MV-4-11 (cell line): ENCODE measurements at places on chromosomes 4 and X.
A peak's percentile ranks its signal among the peaks of the same experiment; 100 is the strongest.

DNA sequence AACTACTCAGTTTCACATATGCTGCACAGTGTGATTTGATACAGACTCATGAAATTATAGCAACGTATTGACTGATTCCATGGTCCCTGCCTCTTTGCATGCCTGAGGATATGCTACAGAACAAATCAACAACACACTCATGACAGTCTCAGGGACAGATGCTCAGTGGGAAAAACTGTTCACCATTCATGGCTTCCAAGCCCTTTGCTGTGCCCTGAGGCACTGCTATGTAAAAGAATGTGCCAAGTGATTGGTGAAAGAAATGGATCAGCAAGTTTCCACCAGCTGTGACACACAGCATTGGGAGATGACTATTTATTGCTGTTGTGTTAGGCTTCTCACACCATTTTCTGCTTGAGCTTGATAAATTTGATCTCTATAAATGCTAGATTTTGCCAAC, 825.6 kb upstream of the INTU start:
- DNase-seq, result no peak

- no peak for DNase-seq
These were observed 13.4 kb upstream of the ADH4 start for GRCh38 chr4:99157478-99157935.

DNA sequence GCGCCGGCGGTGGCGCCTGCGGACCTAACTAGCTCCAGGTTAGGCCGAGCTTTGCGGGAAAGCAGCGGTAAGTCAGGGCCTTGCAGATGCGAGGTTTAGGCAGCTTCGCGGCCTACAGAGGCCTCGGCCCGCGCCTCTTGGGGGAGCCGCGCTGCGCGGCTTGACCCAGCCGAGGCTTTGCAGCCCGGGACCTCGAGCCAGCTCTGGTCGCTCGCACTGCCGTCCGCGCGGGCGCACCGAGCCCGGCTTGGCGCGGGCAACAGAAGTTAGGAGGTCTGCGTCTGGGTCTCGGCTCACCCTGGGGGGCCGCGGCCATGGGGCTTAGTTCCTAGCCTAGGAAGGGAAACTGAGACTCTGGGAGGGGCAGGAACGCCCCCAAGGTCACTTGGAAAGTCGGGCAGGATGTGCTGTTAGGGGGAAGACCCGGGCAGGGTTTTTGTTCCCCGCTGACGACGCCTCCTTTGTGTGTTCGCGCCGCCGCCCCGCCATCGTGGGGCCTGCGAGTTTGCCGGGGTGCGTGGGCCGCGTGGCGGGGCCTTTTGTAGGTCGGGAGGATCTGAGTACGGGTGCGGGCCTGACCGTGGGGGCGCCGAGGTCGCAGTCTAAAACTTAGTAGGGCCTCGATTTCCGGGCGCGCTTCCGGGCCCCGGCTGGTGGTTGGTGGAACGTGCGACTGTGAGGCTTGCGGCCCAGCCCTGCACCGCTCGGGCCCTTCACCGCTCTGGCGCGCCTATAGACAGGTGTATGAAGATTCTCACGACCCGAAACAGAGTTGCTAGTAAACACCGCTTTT, 482 bp downstream of the RNF4 start:
- DNase-seq, result peak; percentile 32

GRCh38 chr4:94171616-94172015, 36.0 kb upstream of the SMARCAD1 start:
- peak; percentile 50 for DNase-seq

GRCh38 chrX:42673301-42673810, 104.6 kb downstream of the PPP1R2C start:
- no peak for DNase-seq

DNA sequence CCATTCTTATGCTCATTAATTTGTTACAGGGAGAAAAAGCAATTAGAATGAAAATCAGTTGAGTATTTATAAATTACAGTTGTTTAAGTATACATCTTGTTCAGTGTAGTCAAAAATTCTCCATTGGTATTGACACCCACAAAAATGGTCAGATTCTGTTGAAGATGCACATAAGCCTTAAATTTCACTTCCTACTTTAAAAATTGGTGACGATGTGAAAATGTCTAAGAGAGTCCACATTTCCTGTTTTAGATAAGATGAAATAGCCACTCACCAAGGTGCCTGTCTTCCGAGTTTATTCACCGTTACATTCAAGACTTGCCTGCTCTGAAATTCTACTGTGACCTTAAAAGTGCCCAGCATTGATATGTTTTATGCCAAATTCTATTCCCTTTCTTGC, 93.6 kb downstream of the GPR143 start:
- DNase-seq, result peak; percentile 67

- DNase-seq, result no peak
These were observed 15.2 kb downstream of the PRKG2 start for GRCh38 chr4:81199831-81200230.

GRCh38 chrX:135302269-135302873, 6.9 kb upstream of the ETDC start:
- DNase-seq, result no peak

DNA sequence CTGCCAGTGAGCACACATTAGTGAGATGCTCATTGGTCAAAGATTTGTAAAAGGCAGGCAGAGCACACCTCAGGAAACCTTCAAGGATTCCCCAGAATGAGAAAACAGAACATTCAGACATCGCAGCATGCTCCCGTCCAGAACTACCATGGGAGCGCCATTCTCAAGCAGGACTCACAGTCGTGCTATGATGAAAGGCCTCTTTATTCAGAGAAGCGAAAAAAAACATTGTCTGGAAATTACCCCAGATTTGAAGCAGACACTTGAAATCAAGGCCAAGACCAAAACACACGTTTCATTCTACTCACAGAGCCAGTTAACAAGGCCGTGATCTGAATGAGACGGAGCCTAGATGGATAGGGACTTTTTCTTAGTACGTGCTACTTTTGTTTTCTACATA, 961.8 kb upstream of the TENM3 start:
- DNase-seq, result no peak

- no peak for DNase-seq
These were observed 36.7 kb downstream of the QRFPR start for GRCh38 chr4:121344098-121344497.

DNA sequence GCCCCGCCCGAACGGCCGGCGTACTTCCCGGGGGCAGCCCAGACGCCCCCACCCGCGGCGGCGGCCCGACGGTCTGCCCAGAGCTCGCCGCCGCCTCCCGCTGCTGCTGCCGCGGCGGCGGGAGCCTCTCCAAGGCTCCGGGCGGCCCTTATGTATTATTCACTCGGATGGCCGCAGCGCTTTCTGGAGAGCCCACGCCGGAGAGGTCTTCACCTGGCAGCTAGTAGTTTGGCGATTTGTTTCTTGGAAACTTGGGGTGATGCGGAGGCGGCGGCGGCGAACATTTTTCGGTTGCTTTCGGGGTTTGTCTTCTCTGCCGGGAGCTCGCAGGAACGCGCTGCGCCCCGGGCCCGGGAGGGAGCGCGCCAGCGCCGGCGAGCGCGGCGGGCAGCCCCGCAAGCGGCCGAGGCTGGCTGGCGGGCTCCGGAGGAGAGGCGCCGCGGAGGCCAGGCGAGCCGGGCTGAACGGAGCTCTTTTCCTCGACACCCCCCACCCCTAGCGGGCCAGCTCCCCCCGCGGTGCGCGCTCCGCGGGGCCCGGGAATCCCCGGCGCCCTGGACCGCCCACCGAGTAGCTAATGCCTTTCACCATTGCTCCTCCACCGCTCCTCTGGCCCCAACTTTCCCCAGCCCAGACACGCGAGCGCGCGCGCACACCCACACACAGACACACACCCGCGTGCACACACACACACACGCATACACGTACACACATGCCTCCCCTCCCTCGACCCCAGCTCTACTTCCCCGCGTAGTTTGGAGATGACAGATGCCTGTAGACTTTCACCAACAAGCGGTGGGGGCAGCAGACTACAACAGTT, 113.5 kb downstream of the DHX15 start:
- DNase-seq, result no peak

DNA sequence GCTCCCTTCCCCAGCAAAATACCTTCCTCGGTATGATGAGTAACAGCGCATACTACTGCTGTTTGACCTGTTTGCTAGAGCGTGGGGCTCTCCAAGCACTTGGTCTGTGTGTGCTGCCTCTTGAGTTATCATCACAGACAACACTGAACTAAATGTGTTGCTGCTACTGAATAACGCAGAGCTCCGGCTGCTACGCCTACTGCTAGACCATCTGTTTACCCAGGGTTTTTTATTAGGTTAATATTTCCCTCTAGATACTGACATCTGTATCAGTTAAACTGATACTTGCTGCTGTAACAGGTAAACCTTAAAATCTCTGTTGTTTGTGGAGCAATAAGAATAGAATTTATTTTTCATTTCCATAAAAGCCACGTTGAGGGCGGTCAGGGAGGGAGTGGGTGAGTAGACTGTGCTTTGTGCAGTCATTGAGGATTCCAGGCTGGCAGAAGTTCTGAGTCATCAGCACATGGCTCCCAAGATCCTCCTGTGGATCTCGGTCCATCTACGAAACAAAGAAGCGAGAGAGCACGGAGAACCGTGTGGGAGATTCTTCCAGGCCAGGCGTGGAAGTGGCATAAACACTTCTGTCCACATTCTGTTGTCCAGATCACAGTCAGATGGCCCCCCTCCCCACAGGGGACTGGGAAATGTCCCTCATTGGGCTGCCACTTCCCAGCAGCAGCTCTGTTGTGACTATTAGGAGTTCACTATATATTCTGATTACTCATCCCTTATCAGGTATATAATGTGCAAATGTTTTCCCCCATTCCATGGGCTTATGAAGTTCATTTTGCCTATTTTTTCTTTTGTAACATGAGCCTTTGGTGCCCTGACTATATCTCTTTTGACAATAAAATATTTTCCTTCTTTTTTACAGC, 14.1 kb downstream of the GRK4 start:
- no peak for DNase-seq

DNA sequence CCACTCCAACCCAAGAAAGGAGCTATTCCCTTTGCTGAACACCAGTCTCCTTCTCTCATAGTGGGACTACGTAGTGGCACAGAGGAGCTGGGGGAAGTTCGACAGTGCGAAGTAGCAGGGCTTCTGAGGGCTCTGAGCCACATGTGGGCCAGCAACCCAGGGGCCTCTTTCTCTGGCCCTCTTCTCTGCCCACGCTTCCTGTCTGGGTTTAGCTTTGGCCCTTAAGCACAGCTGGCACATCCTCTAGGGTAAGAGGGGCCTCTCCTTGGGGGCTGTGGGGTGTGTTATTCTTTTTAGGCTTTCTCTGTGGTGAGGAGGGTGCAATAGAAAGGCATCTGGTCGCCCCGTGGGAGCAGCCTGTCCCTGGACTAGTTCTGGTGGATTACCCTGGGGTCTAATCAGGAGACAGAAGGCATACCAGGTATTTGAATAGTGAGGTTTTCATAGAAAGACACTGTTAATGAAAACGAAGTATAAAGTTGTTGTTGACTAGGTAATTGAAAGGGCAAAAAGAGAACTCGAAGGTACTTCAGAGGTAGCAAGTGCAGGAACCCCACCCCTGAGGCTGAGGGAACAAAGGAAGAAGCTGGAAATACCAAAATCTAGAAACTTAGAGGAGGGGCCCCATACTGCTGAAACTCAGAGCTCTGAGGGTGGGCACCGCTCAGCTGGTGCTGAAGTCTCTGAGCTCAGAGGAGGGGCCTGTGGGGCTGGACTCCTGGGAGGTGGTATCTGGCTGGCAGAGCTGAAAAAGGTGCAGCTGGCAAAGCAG, 151.9 kb upstream of the RPS6KA3 start:
- peak; percentile 60 for DNase-seq

GRCh38 chrX:108198420-108198819, 106.8 kb downstream of the ATG4A start:
- no peak for DNase-seq

DNA sequence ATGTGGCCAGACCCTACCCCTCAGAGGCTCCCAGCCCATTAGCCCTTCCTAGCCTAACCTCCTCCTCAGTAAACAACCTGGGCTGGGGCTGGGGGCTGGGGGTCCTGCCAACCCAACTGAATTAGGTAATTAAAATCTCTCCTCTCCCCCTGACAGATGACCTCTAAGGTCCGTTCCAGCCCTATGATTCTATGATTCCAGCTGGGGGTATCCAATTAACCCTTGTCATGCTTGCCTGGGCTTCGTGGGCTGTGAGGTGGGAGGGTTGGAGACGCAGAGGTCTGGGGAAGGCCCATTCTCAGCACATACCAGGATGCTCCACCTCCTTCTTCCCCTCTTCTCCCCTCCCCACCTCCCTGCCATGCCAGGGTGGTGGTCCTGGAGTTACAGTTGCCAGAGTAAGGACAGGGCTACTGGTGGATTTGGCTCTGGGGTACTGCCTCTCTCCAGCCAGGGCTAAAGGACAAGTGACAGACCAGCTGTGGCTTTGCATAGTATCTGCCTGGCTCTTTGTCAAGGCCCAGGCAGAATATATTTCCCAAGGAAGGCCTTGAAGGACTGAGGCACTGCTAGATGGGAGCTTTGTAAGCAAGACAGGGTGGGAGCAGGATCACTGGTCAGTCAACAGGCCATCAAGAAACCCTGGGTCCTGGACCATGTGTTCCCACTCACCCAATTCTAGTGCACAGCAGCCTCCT, 82.1 kb downstream of the EFNB1 start:
- no peak for DNase-seq

GRCh38 chr4:156977435-156978160, 6.0 kb upstream of the PDGFC start:
- DNase-seq, result no peak

DNA sequence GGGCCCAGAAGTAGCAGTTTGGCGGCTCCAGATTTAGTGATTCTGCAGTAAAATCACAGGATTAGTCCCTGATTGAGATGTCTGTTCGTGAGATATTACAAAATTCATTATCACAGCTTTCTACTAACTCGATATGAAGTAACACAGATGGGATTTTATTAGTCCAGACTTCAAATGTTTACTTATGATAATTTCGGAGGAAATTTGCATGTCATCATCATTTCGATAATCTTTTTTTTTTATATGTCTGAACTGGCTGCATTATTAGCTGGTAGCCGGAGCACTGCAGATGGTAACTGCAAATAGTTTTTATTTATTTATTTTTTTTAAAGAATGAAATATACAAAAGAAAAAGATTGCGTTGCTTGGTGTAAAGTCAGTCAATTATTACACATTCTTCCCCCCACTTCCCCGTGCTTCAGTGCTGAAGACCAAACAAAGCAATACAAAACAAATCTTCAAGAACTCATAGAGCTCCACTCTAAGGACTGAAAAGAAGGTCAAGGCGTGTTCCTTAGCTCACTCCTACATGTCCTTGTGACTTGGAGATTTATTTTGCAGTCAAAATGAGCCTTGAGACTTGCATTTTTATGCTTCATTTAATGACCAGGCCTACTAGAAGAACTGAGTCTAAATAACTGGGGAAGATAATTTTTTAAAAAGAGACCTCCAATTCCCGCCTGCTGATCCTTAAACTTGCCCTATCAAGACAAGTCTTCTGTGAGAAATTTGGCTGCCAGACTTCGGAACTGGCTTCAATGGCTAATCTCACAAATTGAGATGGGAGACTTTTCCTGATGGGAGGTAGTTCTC, 11.7 kb upstream of the PITX2 start:
- DNase-seq, result no peak
